ENCODE measurements at places on chromosomes 7 and 10.
A peak's percentile ranks its signal among the peaks of the same experiment; 100 is the strongest.

DNA sequence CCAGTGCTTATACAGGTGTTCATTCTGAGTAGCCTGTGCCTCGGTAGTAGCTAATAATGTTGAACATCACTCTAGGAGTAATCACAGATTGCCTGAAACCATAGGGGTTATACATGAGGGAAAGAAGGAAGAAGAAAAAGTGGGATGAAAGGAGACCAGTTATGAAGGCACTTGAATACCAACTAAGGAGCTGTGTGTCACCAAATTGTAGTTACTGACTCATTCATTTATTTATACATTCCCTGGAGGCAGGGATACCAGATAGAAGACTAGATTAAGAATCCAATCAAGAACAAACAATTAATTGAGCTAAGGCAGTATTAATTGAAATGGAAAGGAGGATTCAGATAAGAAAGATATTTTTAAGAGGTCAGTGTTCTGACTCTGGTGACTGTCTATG, 129.6 kb upstream of the PRPS1L1 start:
- DNase-seq, result no peak

GRCh38 chr10:128274938-128275337, 148.7 kb upstream of the MKI67 start:
- no peak for DNase-seq

DNA sequence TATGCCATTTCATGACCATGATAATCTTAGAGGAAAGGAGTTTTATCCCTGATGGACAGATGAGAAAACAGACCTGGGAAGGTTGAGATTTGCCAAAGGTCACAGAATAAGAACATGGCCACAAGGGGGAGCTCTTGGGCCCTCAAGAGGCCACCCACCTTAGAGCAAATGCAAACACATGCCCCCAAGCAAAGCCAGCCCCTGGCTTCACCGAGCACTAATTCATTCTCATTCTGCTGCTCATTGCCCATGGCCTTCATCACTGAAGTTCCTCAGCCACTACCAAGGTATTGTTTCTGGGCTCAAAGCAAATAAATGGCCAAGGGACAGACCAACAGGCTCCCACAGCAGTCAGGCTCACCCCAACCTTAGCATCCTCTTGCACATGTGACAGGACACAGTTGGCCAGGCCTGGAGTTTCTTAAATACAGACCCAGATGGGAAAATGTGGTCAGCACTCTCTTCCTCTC, 44.2 kb downstream of the PDLIM1 start:
- no peak for DNase-seq

DNA sequence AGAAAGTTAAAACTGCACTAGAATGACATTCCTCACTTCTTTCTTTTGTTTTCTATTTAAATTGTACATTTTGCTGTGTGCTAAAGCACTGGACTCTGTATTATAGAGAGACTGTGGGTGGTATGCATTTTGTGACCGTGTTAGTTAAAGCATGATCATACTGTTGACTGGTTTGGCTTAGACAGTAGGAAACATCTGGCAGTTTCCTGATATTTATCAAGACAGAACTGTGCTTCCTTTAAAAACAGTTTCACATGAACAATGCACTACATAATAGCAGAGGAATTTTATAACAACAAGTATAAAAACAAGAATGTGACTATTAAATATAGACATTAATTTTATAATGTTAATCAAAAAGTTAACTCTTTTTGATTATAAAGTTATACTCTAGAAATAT, 23.1 kb downstream of the GNG11 start:
- DNase-seq, result no peak

DNA sequence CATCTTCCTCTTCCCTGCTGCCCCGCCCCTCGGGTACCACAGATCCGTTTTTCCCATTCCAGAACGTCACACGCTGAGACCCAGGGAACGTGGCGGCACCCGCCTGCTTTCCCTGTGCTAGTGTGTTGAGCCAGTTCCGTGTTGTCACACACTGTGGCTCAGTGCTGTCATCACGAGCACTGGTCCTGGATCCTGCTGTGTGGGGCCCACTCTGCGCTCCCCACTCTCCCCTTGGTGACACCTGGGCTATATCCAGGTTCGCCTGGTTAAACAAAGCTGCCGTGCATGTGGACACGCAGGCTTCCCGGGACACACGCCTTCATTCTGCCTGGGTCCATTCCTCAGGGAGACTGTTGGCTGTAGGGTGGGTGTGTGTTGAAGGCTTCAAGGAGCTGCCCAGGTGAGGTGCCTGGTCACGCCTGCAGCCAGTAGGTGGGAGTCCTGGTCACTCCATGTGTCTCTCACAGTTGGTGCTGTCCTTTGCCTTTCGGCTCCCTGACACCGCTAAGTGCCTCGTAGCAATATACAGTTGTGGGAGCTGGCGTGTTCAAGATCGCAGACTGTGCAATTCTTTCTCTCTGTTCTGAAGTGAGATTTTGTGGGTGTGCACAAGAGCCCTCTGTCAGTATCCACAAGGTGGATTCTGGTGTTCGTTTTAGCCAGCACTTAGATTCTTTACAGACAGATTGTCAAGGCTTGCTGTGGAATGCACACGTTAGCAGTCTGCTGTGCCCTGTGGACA, 88.6 kb downstream of the INPP5A start:
- peak; percentile 41 for DNase-seq

DNA sequence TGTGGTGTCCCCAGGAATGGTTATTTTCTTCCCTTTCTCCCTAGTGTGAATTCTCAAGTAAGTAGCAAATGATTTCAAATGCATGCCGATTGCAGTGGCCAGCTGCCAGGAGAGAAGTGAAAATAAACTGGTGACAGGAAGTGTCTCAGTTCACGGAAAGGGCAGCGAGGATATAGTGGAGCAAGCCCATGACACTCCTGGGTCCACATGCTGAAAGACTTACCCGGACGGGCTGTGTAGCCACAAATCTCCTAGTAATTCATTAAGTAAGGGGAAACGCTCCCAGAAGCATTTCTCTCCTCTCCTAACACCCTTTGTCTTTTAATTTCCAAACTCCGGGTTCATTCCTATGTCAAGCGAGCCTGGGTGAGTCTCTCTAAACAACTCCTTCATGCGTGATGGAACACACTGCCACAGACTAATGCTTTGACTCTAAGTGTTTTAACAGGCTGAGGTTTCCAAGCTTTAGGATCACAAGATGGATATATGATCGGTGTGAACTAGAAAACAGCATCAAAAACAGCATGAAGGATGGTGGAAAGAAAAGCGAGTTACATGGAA, 125.6 kb downstream of the CYP26A1 start:
- no peak for DNase-seq

GRCh38 chr10:77405771-77406241, 231.8 kb downstream of the KCNMA1 start:
- no peak for DNase-seq

DNA sequence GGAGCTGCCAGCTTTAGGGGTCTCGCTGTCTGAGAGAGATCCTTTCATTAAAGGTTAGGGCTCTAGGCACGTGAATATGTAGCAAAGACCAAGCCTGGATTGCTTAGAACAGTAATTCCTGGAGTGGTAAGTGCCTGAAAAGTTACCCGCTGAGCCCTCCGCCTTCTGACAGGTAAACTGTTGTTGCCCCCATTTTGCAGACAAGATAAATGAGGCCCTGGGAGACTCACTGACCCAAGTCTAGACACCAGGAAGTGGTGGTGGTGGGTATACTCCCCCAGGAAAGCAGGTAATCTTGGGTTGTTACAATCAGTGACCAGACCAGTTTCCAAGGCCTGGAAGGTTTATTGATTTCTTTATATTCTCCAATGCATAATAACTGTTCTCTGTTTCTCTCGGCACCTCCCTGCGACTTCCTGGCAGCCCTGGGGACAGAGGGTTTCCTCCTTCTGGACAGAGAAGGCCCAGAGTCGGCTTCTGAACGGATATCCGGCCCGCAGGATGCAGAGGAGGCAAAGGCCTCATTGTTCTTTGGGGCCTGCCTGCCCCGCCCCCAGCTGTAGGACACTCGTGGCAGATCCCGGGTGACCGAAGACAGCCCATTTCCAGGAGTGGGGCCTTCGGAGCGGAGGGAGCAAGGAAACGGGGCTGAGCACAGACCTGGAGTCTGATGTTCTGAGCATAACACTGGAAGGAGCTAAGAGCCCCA, 1.3 kb upstream of the GRK5 start:
- peak; percentile 72 for DNase-seq

GRCh38 chr10:77855404-77856155, 71.0 kb downstream of the DLG5 start:
- no peak for DNase-seq

DNA sequence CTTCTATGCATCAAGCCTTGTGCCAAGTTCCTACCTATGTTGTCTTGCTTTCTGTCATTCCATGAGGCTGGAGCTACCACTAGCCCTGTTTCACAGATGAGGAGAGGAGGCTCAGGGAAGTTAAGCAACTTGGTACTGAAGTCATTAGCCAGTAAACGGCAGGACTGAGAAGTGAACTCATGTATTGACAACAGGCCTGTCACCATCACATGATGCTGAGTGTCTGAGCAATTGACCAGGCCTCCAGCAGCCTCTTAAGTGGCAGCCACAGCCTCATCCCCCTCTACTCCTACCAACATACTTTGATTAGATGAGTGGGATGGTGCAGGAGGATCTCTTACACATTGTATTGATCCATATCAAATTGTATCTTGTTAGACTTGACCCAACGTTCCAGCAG, 317.6 kb downstream of the GRID1 start:
- DNase-seq, result no peak

DNA sequence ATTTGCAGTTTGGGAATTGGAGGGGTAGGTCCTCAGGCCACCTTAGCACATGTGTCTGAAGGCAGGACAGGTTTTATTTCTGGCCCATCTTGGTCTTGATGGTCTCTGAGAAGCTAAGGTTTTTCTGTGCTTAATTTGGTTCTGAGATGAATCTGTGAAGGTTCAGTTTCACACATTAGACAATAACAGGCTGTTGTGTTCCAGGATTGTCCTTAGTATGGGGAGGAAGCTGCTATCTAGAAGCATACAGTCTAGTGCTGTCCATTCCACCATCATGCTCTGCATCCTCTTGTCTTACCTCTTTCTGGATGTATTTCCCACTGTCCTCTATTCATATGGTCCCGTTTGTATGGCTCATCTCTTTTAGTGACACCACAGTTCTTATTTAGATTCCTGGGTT, 7.1 kb downstream of the UBE2D1 start:
- DNase-seq, result no peak

GRCh38 chr10:33833566-33833965, 499.1 kb upstream of the NRP1 start:
- DNase-seq, result no peak

- no peak for DNase-seq
Measured at GRCh38 chr10:123666318-123667236, at the start of gene GPR26. GPR26 (plus strand) TSS chr10:123666355; CDS start chr10:123666408, 53 bp downstream.

- peak; percentile 75 for DNase-seq
Measured at GRCh38 chr10:71727738-71728737, 8.5 kb upstream of the C10orf105 start.

DNA sequence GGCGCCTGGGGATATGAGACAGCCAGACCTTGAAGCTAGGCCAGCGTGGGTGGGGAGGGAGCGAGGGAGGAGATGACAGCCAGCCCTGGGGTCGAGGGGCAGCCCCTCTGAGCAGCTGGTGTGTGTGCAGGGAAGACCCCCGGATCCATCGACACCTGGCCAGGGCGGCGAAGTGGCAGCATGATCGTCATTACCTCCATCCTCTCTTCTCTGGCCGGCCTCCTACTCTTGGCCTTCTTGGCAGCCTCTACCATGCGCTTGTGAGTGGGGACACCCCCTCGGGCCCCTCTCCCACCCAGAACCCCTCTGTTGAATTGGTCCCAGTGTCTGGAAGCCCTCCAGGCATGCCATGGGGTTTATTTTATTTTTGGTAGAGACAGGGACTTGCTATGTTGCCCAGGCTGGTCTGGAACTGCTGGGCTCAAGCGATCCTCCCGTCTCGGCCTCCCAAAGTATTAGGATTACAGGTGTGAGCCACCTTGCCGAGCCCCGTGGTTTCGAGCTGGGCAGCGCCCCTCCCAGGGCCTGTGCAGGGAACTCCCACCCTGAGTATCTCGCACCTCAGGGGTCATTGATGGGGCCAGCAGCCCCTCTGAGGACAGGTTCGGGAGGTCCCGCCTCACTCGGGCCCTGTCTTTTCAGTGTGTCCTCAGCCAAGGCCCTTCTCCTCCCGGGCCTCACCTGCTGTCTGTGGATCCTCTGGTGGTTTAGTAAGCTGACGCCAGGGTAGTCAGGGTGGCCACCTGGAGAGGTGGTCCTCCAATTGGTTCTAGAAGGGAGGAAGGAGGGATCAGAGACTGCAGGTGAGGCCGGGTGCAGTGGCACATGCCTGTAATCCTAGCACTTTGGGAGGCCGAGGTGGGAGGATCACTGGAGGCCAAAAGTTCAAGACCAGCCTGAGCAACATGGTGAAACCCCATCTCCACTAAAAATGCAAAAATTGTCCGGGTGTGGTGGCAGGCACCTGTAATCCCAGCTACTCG, 3.8 kb downstream of the UPK3B start:
- peak; percentile 25 for DNase-seq

DNA sequence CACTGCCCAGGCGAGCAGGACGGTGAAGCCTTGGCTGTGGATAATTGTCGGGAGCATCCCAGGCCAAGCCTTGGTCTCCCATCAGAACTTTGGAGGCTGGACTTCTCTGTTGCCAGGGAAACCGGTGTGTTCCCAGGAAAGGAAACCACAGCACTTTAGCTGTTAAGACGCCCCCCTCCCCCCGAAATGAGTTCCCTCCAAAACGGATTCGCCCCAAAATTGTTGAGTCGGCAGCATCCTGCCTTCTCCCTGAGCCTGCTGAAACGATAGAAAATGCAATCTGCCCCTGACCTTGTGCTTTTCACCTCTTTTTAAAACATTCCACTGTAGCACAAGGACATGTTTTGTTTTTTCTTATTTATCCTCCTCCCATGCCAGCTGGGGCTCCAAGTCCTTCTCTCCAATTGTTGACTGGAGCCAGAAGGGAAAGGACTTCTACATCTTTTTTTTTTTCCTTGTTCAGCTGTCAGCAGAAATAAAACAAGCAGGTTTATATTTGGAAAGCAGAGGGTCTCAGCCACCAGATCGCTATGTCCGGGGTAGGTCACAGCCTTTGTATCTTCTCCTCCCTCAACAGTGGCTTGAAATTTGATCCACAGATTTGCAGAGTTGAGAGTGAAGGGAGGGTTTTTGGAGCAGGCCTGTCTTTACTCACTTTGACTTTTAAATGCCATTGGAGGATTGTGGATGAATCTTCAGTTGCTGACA, 116.5 kb downstream of the ZMIZ1 start:
- no peak for DNase-seq

DNA sequence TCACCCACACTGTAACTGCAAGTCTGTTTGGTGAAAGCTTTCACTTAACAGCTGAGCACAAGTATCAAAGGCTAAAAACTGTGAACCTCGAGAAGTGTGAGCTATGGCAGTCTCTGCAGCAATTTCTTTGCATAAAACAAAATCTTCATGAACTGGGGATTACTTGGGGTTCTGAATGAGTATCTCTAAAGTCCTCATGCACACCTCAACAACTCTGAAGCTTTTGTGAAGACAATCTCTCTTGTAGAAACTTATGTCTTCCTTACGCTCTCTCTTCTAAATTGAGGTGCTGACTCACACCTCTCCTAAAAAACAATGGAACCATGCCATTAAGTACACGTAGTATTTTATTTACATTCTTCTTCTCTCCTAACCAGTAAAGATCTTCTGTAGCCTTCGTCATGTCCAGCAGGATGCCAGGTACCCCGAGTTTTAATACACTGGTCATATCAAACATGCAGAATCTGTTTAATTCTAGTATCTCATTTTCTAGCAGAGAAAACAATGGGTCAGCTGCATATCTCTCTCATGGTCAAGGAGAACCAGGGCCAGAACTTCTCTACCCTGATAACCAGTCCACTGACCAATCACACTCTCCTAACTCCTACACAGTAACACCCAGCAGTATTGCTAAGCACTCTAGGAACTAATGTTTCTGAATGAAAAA, 76.9 kb downstream of the UBE2H start:
- DNase-seq, result no peak

Data from left forelimb (tissue), 1 donor.